Inflammatory macrophage treated with lipopolysaccharide for 4 hours (primary cell): ENCODE measurements at places on chromosomes 1 and 21.
A peak's percentile ranks its signal among the peaks of the same experiment; 100 is the strongest.

- no peak for DNase-seq
Observed at GRCh38 chr1:198520524-198521254, 19.8 kb downstream of the ATP6V1G3 start.

DNA sequence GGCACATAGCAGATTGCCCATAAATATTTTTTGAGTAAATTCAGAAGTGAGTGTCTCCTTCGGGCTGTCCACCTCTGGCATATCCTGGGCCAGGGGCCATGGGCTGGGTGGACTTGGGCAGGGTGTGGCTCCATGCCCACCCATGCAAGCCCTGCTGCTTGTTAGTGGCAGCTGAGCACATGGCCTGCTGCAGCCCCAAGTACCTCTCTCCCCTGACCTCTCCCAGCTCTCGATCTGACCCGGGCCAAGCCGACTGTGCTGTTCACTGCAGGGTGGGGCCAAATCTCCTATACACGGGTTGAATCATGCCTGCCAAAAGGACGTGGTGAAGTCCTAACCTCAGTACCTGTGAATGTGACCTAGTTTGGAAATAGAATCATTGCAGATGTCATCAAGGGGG, 132.5 kb upstream of the C1orf174 start:
- DNase-seq = no peak

GRCh38 chr1:183310753-183311479, 107.3 kb downstream of the NMNAT2 start:
- peak; percentile 75 for DNase-seq

DNA sequence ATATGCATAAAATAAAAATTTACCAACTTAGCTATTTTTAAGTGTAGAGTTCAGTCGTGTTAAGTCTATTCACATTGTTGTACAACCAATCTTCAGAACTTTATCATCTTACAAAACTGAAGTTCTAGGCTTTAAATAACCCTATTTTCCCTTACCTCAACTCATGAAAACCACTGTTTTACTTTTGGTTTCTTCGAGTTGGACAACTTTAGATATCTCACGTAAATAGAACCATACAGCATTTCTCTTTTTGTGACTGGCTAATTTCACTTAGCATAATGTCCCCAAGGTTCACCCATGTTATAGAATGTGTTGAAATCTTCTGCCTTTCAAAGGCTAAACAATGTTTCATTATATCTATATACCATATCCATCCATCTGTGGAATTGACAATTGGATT, 819.0 kb upstream of the ADGRL4 start:
- DNase-seq = no peak

DNA sequence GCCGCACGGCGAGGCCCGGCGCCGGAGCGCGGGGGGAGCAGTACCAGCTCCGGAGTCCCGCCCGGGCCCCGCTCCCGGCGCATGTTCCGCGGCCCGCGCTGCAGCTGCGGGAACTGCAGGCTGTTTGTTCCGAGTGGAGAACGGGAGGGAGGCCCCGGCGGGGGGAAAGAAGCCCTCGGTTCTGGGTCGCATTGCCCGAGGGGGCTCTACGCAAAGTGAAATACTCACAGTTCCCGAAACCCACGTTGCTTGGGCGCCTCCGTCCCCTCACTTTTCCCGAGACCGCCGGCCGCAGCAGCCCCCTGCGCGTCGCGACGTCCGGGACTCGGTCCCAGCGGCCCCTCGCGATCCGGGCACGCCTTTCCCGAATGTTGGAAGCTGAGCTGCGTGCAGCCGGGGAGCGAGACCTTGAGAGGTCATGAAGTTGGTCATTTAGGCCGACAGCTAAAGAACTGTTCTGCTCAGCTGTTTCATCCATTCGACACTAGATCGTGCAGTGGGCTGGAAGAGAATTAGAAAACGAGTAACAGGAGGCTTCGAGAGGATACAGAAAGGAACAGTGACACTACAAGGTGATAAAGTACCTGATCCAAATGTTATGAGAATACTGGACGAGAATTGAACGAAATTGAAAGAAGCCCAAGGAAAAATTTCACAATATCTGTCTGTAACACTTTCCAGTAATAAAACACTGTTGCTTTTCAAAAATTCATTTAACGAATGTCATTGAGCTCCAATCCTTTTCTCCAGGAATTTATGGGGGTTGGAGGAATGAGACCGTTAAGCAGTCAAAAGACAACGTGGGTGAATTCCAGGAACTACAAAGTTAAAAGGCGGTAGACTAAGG, 657 bp upstream of the LIN9 start:
- no peak for DNase-seq

- no peak for DNase-seq
Observed at GRCh38 chr1:53592985-53593757, 134.0 kb downstream of the DMRTB1 start.

- DNase-seq = no peak
Observed at GRCh38 chr21:28069450-28069923, 923.2 kb downstream of the LTN1 start.

DNA sequence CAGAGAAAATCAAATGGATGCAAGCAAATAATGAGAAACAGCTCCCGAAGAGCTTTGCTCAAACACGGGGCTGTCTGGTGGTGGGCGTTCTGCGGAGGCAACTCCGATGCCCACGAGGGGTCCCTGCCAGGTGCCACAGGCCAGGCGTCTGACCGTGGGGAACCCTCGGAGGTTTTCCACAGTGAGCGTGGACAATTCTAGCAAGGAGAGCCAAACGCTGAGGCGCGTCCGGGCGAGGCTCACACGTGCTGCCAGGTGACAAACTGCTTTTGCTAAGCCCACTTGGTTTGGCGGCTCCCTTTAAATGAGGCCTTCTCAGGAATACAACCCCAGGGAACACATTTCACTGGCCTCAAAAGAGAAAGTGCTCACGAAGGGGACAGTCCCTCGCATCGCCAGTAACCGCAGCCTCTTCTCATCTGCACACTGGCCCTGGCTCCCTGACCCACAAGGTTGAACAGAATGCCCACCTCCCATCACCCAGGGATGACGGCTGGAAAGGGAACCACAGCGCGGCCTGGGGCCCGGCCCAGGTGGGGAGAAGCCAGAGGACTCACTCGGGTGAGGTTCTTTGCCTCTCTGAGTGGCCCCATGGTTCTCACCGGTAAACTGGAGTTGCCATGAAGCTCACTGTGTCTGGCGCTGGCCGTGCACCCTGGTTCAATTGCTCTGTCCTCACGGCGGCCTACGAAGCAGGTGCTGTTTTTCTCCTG, 97.4 kb downstream of the PRDM16 start:
- no peak for DNase-seq

DNA sequence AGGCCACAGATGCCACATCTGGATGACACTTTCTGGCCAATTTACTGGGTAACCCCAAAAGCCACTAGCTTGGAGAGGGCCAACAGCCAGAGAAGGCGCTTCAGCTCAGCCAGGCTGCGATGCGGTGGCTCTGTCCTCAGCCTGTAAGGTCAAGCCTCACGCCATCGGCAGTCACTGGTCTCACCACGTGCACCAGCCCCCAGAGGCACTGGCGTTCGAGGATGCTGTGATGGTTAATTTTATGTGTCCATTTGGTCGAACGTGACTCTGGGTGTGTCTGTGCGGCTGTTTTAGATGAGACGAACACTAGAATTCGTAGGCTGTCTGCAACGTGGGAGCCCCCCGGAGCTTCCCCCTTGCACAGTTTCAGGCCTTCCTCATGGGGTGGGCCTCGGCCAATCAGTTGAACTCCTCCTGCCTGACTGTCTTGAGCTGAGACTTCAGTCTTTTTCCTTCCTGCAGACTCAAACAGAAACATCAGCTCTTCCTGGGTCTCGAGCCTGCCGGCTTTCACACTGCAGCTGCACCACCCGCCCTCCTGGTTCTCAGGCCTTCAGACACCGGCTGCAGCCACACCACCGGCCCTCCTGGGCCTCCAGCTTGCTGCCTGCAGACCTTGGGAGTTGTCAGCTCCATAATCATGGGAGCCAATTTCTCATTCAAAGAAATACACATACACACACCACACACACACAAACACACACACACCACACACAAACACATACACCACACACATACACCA, 41.6 kb upstream of the SLC45A1 start:
- DNase-seq = no peak

GRCh38 chr1:109208836-109209463, 4.8 kb upstream of the SARS1 start:
- no peak for DNase-seq
